Esophagus squamous epithelium (tissue), 5 donors: ENCODE measurements at places on chromosomes 13 and 19.

DNA sequence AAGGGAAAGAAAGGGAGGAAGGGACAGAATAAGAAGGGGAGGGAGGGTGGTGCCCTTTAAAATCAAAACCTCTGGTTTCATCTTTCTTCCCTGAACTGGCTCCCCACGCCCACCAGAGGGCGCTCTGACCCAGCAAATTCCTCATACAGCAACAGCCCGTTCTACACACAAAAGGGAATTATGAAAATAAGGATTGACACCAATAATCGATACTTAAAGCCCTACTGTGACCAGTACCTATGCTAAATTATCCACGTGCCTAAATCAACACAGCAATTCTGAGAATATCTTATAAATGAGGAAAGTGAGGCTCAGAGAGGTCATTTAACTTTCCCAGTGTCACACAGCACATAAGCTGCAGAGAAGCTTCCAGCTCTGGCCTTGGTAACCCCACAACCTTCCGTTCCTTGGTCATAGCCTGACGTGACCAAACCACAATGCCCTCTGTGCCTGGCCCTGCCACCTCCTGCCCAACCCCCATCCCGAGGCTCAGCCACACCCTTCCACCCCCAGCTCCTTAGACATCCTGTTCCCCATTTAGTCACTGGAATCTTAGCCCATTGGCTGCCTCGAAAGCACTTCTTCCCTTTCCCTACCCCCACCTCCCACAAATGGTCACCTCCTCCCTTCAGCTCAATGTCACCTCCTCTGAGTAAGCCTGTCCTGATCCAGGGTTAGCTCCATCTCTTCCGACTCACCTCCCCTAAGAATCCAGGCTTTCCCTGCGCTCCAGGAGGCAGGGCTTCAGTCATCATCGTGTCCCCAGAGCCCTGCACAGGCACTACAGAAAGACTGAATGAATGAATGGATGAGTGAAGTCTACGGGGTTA, 34.2 kb upstream of the PNMA8B start:
- no peak for DNase-seq

DNA sequence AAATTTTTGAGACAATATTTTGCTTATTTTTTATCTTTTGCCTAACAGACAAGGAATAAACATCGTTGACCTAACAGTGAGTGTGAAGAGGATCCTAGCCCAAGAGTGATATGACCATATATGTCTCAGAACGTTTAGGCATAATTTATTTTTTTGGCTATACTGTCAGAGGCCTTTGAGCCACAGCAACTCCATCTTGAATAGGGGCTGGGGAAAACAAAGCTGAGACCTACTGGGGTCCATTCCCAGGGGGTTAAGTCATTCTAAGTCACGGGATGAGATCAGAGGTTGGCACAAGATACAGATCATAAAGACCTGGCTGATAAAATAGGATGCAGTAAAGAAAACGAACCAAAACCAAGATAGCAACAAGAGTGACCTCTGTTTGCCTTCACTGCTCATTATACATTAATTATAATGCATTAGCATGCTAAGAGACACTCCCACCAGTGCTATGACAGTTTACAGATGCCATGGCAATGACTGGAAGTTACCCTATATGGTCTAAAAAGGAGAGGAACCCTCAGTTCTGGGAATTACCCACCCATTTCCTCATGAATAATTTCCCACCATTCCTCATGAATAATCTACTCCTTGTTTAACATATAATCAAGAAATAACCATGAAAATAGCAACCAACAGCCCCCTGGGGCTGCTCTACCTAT, 510.9 kb upstream of the PCDH9 start:
- no peak for DNase-seq

- no peak for DNase-seq
These were observed 5.0 kb downstream of the KLK4 start for GRCh38 chr19:50906217-50906616.

GRCh38 chr13:73955977-73956500, 178.2 kb downstream of the KLF12 start:
- DNase-seq: no peak

- DNase-seq: no peak
These were observed 54.9 kb downstream of the KCNRG start for GRCh38 chr13:50070186-50070585.

DNA sequence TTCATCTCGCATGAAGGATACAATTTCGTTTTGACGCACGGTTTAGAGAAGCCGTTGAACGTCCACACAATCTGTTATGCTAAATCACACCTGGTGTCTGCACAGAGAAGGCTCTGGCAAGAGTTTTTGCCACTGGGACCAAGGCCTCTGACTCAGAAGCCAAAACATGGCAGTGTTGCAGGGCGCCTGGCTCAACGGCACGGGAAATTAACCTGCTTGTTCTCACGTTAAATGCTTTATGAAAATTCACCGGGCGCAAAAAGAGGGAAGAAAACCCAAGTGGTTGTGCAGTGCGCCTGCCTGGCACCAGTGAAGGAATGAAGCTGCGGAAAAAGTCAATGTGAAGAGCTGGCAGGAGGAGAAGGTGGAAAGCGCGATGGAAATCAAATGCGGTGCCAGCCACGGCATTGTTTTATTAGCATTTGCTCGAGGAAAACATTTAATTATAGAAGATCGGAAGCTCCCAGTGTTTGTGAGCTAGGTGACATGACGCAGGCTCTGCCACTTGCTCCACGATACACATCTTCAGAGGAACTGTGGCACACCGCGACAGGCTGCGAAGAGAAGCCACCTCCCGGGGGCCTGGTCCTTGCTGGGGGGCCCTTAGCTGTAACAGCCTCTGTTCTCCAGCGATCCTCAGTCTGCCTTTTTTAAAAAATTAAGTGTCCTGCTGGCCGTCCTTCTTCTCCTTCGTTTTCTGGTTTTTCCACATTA, 126.2 kb downstream of the ZIC5 start:
- no peak for DNase-seq

- DNase-seq: no peak
These were observed 841 bp upstream of the ZNF223 start for GRCh38 chr19:44050740-44051649.

GRCh38 chr13:39025433-39025839, 12.5 kb downstream of the PROSER1 start:
- DNase-seq: no peak
